HepG2 (cell line): ENCODE measurements at places on chromosomes 7 and 10.

DNA sequence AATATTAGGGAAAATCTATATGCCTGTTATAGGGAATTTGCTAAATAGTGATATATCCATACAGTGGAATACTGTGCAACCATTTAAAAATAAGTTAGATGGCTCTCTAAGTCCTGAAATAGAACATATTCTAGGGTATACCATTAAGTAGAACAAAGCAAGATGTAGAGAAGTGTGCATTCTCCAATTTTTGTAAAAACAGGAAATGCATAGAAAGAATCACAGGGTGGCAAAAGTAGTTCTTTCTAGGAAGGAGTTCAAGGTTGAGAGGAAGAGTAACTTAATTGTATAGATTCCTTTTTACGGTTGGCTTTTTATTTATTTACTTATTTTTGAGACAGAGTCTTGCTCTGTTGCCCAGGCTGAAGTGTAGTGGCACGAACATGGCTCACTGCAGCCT is 43.7 kb downstream of the ADD3 start:
- DNase-seq, result no peak

GRCh38 chr10:34985823-34986222 is 104.3 kb downstream of the CUL2 start:
- peak; percentile 40 for DNase-seq

GRCh38 chr10:32413513-32413912 is 32.4 kb upstream of the CCDC7 start:
- DNase-seq, result no peak

- no peak for DNase-seq
Measured at GRCh38 chr7:117582219-117582704, 102.4 kb downstream of the CFTR start.

DNA sequence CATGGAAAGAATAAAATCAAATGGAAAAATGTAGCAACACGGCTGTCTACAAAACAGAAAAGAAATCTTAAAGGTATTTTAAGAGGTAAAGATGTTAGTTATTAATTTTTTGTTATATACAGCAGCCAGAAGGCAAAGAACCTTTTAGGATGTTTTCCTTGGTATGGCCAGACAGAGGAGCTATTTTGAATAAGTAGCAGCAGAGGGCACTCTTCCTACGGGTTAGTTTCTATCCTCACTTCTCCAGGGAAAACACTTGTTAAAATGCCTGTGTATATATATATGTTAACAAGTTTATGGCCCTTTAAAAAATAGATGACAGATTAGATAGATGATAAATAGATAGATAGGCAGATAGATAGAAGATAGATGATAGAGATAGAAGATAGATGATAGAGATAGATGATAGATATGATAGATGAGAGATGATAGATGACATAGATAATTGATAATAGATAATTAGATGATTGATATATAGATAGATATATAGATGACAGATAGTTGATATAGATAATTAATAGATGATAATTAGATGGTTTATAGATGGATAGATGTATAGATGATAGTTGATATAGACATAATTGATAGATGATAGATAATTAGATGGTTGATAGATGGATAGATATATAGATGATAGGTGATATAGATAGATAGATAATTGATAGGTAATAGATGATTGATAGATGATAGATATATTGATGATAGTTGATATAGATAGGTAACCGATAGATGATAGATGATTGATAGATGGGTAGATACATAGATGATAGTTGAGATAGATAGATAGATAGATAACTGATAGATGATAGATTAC is 57.8 kb upstream of the WIPF3 start:
- peak; percentile 38 for DNase-seq

GRCh38 chr7:101866328-101866727 is 48.9 kb downstream of the CUX1 start:
- DNase-seq, result no peak

GRCh38 chr7:127578036-127578684 is 7.2 kb downstream of the GCC1 start:
- peak; percentile 20 for DNase-seq

GRCh38 chr7:25073451-25073850 is 51.6 kb downstream of the CYCS start:
- peak; percentile 55 for DNase-seq

- DNase-seq, result no peak
Measured at GRCh38 chr10:30437031-30437841, 3.3 kb downstream of the MAP3K8 start.

DNA sequence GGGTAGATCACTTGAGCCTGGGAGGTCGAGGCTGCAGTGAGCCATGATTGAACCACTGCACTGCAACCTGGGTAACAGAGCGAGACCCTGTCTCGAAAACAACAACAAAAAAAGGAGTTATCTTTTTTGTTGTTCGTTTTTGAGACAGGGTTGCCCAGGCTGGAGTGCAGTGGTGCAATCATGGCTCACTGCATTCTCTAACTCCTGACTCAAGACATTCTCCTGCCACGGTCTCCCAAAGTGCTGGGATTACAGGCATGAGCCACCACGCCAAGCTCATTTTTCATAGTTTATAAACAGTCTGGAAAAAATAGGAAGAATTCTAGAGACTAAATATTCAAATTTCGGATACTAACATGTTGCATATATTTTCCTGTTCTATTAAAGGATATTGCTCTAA is 29.4 kb downstream of the SFXN4 start:
- DNase-seq, result no peak

DNA sequence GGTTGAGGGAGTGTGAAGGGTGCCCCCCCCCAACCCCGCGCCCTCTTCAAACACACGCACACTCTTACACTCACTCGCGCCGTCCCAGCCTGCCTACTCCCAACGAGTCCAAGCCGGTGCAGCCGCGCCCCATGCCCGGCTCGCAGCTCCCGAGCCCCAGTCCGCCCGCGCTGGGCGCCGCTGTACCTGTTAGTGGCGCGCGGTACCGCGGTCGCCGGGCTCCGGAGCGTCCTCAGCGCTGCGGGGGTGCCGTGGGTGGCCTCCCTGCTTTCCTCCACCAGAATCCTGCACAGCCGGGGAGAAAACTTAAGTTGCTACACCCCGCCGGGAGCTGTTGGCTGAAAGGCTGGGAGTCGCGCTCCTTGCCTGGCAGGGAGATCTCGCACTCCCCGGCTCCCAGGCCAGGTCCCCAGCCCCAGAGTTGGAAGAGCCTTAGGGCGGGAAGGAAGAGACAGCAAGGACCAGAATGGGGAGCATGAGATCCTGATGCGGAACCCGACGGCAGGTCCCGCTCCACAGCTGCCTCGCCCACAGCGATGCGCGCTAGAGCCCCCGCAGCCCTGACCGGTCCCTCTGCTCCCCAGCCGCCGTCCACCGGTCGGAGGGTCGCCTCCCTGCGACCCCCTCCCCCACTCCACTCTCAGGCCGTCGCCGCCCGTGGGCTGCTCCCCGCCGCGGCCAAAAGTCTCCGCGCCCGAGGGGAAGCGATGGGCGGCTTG is 863 bp downstream of the ST8SIA6 start:
- no peak for DNase-seq

DNA sequence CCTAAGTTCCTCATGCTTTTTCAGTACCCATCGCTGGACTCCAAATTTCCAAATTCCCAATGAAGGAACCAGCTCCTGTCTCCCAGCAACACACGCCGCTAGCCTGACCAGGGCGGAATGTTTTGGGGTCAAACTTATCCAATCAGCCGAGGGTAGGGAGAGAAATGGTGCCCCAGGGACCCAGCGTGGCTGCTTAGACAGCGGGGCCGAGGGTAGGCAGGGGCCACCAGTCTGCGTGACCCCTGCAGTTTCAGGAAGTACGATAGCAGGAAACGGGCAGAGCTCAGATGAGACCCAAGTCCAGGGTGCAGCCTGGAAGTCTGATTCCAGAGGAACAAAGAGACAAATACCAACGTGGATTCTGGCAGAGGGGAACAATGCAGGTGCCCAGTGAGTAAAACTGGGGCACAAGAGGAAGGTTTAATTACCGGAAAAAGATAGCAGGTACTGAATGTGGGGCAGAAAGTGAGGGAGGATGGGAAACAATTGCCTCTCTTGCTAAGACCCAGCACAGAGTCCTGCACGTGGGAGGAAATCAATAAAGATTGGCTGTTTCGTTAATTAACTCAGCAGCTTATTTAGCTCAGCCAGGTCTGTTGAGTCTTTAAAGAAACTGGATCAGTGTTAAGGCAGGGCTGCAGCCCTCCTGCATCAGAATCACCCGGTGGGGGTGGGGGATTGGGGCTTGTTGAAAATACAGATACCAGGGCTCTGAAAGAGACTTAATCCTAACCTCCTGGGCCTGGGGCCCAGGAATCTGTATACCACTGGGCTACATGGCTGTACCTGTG is 50.4 kb upstream of the NFE2L3 start:
- peak; percentile 18 for DNase-seq

- no peak for DNase-seq
Measured at GRCh38 chr7:156932006-156932405, 17.5 kb upstream of the NOM1 start.

DNA sequence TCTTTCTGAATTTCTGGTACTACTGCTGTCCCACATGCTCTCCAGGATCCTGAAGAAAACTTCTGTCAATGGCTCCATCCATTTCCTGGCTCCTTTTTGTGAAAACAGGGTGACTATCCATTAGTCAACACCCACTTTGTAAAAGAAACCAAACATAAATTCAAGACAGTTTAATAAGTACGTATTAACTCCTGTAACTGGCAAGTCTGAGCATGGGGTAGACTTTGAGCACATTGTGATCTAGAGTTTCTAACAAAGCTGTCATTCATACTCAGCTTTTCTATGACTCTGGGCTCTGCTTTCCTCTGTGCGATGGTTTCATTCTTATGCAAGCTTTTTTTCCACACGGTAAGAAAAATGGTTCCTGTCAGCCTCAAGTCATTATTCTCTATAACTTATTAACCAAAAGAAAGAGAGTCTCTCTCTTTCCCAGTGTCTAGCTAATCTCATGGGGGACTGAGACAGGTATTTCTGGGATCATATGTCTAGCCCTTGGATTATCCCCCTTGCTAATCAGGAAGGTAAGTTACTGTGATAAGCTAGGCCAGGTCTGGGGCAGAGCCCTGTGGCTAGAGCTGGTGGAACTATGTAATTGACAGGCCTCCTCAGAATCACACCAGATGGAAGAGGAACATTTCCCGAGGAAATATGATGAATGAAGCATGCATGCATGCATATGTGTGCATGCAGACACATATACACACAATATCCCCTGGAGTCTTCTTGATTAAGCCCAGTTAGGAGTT is 98.5 kb downstream of the GNAI1 start:
- DNase-seq, result peak; percentile 70

DNA sequence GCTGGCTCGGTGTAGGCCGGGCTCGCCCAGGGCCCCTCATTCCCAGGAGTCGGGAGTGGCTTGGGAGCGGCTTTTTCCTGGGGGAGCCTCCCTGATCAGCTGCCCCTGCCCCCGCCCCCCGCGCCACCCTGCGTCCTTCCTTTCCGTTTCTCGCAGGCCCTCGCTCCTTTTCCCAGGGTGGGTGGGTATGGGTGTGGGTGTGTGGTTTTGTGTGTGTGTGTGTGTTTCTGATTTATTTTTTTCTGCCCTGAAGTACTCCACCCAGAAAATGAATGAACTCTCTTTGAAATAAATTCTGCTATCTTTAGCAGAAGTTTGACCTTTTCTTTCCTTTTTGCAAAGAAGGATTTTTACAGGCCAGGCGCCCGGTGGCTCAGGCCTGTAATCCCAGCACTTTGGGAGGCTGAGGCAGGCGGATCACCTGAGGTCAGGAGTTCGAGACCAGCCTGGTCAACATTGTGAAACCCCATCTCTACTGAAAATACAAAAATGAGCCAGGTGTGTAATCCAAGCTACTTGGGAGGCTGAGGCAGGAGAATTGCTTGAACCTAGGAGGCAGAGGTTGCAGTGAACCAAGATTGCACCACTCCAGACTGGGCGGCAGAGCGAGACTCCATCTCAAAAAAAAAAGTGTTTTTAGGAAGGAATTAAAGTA is 30.0 kb upstream of the AP5Z1 start:
- DNase-seq, result no peak

DNA sequence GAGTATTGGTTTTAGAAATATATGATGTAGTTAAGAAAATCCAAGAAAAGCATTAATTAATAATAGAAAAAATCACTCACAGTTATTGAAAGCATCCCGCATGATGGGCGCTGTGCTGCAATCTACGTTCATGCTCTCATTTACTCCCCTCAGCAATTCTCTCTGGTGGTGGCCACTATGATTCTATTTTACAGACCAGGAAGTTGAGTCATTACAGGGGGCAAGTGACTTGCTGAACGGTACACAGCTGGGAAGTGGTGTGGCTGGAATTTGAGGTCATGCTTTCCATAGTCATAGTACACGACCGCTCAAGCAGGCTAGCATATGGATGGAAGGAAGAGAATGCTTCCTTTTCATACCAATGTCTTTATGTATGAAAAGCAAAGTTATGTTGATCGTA is 117.4 kb downstream of the TES start:
- no peak for DNase-seq

DNA sequence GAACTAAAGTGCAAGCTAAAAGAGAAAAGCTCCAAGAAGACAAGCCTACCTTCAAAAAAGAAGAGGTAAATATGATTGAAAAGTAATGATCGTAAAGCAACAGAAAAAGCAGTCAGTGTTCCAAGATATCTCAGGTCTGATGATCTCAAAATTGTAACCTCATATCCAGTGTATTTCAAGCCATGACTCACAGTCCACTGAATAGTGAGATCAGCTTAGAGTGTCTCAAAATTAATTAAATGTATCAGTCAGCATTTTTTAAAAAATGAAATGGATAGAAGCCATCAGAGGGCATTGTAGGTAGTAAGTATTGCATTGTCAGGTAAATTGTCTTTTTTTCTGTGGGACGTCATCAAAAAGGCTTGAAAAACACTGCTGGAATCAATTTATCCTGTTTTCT is 50.6 kb upstream of the AGBL3 start:
- DNase-seq, result no peak

GRCh38 chr10:117373823-117374505 is 1.3 kb downstream of the PDZD8 start:
- no peak for DNase-seq

DNA sequence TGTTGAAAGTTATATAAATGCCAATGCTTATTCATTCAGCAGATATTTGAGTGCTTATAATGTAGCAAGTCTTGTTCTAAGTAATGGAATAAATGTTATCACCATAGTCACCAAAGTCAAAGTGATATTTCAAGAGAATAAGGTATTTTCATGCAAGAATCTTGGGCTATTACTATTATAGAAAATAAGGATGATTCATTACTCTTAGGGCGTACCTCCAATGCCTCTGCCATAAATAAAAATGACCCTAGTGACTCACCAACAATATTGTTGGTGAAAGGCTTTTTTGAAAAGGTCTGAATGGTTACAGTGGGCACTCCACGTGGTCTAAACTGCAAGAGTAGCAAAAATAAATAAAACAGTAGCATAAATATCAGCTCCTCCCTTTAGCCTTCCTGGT is 68.4 kb downstream of the RALA start:
- no peak for DNase-seq

DNA sequence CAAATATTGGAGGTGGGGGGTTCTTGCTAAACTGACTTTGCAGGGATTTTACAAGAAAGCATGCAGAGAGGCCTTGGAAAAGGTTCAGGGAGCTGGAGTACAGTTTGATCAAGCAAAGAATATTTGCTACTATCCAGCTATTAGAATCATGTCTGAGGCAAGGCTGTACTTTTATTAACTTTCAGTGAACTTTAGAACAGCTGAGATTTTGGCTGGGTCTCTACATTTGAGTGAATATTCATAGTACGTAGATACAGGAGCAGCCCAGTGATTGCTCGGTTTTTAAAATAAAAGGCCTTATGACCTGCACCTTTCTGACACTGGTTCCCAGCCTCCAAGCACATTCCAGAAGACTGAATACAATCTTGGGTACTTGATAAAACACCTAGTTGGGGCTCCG is 496.8 kb upstream of the AKR1E2 start:
- DNase-seq, result no peak

- no peak for DNase-seq
Measured at GRCh38 chr10:71234004-71234894, 21.9 kb downstream of the UNC5B start.
